SK-MEL-5 (cell line): ENCODE measurements at places on chromosomes 1 and 21. TPM values are rescaled to one million over a fixed set of nuclear protein-coding genes. Genes with fewer than 3 reads are reported as not detected.

Gene NPPA
- total RNA-seq, result not detected in 2 replicates

Gene ARHGEF10L
- total RNA-seq, result 4.2 and 4.4 TPM in 2 replicates

Gene LORICRIN
- not detected in 2 replicates for total RNA-seq

Gene OR2L13
- total RNA-seq, result not detected in 2 replicates

Gene C1orf56
- total RNA-seq, result 16.0 and 17.9 TPM in 2 replicates

Gene ACKR1
- total RNA-seq, result not detected in 2 replicates

Gene CHI3L2
- 0.55 TPM in 1 of 2 replicates, not detected in the other for total RNA-seq
